ENCODE measurements at places on chromosomes 2 and 18.

DNA sequence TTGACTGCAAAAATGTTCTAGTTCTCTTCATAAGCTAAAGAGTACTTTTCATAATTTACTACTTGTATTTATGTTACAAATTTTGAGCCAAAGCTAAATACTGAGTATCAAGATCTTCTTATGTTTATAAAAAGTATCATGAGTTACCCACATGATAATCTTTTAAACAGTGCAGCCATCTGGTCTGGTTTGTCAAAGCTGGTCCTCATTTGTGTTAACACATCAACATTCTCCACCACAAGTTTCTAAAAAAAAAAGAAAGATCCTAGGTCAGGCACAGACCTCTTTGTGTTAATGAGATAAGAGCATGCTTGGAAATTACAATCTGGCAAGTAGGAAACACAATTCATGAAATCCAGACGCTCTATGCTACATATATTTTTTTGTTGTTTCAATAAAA, 75.5 kb upstream of the FRZB start:
- DNase-seq, result no peak

- DNase-seq, result no peak
Observed at GRCh38 chr18:79123948-79124347, 54.8 kb downstream of the ATP9B start.

- no peak for DNase-seq
Observed at GRCh38 chr2:145421841-145422240, 901.9 kb upstream of the ZEB2 start.

DNA sequence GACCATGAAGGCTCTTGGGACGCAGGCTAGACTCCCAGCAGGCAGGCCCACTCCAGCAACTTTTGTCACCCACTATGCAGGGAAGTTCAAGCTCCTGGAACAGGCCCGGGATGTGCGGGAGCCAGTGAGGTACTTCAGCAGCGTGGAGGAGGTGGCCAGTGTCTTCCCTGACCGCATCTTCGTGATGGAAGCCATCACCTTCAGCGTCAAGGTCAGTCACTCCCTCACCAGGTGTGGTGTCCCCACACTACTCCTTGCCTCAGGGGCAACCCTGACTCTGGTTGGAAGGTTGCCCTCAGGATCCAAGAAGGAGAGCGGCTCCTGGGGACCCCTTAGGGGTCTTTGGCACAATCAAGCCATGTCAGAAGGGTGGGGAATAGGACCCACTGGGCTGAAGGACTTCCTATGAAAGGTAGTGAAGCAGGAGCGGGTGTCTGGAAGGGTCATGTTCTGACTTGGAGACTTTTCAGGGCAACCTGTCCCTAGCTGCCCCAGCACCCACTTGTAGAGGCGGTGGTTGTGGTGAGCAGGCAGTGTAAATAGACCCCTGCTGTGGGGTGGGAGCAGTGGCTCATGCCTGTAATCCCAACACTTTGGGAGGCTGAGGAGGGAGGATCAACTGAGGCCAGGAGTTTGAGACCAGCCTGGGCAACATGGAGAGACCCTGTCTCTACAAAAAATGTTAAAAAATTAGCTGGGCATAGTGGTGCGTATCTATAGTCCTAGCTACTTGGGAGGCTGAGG, 10.2 kb downstream of the GAREM2 start:
- DNase-seq, result no peak

GRCh38 chr18:74278058-74278457, 13.7 kb downstream of the CYB5A start:
- no peak for DNase-seq

- DNase-seq, result no peak
Observed at GRCh38 chr2:41294331-41294730, 753.5 kb upstream of the PKDCC start.

DNA sequence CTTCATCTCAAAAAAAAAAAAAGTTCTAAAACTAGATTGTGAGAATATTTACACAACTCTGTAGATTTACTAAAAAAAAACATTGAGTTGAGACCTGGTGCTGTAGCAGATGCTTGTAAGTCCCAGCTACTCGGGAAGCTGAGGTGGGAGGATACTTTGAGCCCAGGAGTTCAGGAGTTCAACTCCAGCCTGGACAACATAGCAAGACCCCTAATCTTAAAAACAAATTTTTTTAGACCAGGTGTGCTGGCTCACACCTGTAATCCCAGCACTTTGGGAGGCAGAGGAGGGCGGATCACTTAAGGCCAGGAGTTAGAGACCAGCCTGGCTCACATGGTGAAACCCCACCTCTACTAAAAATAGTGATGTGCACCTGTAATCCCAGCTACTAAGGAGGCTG, 108.9 kb downstream of the MEMO1 start:
- no peak for DNase-seq

DNA sequence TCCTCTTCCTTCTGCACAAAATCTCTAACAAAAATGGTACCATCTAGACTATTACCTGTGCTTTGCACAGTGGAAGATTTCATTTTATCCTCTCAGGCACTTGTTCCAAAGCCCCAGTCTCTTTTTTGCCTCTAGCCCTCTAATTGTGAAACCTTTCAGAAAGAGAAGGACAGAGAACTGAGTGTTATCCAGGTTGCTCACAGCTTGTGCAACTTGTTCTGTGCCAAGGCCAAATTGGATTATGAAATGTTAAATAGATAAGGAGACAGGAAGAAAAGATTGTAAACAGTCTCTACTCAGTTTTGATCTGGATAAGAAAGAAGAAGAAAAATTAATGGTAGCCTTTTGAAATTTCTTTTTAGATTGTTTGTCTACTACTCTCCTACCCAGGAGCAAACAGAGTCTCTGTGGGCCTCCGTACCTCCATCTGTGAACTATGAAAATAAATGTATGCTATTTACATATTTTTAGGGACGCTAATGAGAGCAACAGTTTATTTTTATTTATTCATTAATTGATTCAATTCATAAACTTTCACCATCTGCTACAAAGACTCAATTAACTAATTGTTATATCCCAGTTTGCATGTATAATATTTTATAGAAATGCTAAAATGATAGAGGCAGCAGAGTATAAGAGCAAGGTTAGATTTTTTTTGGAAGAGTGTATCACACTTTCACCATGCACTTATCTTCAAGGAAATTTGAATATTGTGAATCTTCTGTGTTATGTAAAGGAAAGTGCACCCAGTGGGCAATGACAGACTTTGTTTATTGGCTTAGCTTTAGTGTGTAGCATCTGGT, 339.0 kb upstream of the ETAA1 start:
- DNase-seq, result no peak

GRCh38 chr18:57113799-57114420, 33.0 kb upstream of the BOD1L2 start:
- no peak for DNase-seq

GRCh38 chr2:74530239-74531187, 780 bp downstream of the HTRA2 start:
- no peak for DNase-seq

- no peak for DNase-seq
Observed at GRCh38 chr2:113117541-113118262, 9.7 kb upstream of the IL1RN start.

DNA sequence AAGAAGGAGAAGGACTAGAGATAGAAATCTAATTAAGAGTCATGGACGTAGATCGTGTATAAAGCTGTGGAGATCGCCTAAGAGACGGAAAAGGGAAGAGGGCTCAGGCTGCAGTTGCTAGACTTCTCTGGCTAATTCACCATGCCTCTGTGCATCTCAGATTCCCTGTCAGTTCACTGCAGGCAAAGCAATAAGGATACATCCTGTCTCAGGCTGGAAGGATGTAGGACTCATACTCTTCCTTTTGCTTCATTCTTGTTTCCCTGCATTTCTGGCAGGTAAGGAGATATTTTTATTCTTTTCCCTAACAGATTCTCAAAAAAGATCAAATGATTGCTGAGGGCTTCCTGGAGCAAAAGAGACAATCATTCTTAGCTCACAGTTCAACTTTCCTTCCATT, 112.5 kb downstream of the AP1S3 start:
- DNase-seq, result no peak

DNA sequence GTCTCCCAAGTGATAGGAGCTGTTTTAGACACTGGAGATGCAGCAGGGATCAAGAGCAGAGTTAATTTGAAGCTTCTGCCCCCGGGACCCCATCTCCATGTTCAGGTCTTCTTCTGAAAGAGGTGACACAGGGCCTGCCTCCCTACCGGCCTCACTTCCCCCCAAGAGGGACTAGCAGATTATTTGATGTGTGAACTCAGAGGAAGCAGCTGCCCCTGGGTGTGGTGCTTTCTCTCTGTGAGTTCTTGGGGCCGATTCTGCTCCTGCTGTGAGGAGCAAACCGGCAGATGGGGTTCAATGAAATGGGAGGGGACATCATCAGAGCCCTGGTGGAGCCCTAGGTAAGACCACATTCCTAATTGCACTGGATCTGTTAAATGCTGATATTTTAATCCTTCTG, 193.4 kb downstream of the FBXO15 start:
- no peak for DNase-seq

DNA sequence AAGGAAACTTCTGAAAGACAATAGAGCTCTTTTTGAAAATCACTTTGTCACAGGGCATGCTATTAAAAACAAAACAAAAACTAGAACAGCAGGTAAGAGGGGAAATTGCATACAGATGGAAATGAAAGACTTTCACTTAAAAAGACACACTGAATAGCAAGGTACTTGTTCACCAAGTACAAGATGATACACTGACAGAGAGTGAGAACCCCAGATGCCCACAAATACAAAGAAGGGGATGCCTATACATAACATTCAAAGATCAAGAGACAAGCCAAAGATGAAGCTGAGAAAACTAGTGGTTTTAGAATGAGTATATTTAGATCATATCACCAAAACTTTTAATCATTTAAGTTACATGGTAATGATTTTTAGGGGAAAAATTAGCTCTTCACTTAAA, 60.7 kb downstream of the ASXL2 start:
- no peak for DNase-seq

DNA sequence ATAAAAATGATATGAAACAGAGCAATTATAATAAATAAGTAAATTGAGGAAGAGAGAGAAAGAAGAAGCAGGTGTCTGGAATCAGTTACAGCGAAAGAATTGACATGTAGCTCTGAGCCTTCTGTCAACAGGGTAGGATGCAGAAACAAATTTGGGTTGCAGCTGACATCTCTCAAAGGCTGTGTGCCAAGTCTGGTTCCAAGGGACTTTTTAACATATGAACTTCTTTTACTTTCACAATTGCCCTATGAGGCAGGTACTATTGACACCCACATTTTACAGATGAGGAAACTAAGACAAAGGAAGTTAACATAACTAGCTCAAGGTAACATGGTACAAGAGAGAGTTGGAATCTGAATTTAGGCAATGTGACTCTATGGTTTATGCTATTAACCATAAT, 260.0 kb downstream of the ASXL3 start:
- DNase-seq, result no peak

GRCh38 chr18:70246061-70246466, 40.6 kb upstream of the RTTN start:
- no peak for DNase-seq

DNA sequence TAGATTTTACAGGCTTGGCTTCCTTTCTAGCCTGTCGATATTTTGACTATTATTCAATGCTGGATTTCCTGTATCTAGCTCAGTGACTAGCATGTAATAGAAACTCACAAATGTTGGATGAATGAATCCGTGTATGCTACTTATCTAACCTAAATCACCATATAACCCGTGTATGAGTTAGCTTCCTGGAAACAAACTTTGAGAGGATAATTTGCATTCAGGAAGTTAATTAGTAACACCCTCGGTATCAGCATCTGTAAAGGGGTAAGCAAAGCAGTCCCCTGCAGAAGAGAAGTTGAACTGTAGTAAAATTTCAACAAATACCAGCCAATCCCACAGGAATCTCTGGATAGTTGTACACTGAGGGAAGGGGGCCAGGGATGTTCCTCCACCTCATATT, 269.4 kb upstream of the LRATD1 start:
- no peak for DNase-seq
